ENCODE measurements at places on chromosomes 3 and 15. TPM values are rescaled to one million over a fixed set of nuclear protein-coding genes. Genes with fewer than 3 reads are reported as not detected.

GRCh38 chr15:48170981-48171380 lies 7.1 kb downstream of the MYEF2 start:
- DNase-seq: no peak
- H3K27me3 ChIP-seq: no peaks in the 10 kb centered on the region
- peaks cover 27% of the 10 kb centered on the region for H3K36me3 ChIP-seq
- H3K27ac ChIP-seq: no peak overlapping the region

VIPR1 gene
- 28.8 TPM for polyA plus RNA-seq

MINAR1 gene
- not detected for polyA plus RNA-seq

DNA sequence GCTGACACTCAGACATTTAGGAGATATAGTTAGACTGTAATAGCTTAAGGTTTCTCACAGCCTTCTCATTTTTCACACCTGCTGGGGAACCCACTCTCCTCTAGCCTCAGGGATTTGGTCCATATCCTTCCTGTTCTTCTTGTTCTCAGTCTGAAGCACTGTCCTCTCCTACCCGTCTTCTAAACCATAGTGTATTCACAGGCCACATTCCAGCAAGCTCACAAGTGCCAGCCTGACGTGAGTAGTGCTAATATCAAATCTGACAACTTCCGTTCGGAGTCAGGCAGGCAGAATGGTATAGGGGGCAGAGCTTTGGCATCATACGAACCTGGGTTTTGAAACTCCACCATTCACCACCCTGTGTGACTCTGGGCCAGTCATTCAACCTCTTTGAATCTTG lies 6.9 kb upstream of the CA12 start:
- H3K4me3 ChIP-seq: no peak overlapping the region
- no peak for DNase-seq
- peaks cover 10% of the 10 kb centered on the region for H3K4me1 ChIP-seq
- H3K27me3 ChIP-seq: peaks cover 15% of the 10 kb centered on the region
- H3K27ac ChIP-seq: no peak overlapping the region
- no peaks in the 10 kb centered on the region for H3K36me3 ChIP-seq

TRPM1 gene
- polyA plus RNA-seq: not detected
